ENCODE measurements at places on chromosomes 2 and 18. TPM values are rescaled to one million over a fixed set of nuclear protein-coding genes. Genes with fewer than 3 reads are reported as not detected.

GALM gene
- total RNA-seq: 46.8 TPM

DNA sequence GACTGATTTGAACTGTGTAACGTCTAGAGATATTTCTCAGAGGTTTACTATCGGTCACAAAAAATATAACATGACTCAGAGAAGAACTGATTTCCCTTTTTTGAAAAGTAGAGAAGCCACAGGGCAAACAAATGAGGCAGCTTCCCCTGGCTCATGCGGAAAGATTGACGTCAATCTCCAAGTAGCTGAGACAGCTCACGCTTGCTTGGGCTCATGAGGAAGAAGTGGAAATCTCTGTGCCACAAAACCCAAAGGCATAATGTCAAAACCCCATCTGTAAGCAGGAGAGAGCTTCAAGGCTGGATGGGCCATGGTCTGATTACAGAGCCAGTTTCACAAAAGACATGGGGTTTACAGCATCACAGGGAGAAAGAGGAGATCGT lies 188.1 kb downstream of the ARL4C start:
- DNase-seq: peak; percentile 44

ZNF521 gene
- 1.8 TPM for total RNA-seq

BOD1L2 gene
- not detected for total RNA-seq

GRCh38 chr2:118982039-118982438 lies 40.0 kb downstream of the MARCO start:
- DNase-seq: no peak

DNA sequence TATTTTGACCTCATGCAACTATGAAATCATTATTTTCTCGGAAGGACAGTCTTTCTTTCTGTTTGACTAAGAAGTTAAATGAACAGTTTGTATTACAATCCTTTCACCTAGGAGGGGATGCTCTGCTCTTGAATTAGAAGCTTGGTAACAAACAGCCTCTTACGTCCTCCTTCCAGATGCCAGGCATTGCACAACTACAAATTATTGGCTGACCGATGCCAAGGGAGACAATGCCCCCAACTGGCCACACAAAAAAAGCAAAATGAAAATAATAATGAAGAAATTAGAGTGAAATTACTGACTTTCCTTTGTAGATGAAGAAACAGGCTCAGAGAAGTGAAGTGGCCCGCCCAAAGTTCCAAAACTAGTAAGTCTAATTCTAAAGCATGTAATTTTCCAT lies 177.9 kb downstream of the CYRIA start:
- DNase-seq: no peak

TTC39C gene
- total RNA-seq: 274 TPM

DNA sequence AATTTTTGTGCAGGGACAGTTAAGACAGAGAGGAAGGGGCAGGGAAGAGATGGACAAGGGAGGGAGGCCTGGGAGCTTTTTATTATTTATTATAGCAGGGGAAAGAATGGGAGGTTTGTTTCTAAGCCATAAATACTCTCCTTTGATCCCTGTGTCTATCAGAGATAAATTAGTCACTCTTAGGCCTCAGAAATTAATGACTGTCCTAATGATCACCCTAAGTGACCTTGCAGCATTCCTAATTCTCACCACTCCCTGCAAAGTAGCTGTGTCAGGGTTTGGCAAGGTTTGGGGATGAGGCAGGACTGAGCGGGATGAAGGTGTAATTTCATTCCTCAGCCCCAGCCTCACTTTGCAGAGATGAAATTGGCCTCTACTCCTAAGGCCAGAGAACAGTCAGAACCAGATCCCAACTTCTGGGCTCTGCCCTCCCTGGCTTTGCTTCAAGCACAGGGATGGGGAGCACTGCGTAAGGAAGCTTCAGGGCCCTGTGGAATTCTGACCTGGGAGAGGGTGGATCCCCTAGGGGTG lies 95.0 kb downstream of the TMEM17 start:
- DNase-seq: no peak

DNA sequence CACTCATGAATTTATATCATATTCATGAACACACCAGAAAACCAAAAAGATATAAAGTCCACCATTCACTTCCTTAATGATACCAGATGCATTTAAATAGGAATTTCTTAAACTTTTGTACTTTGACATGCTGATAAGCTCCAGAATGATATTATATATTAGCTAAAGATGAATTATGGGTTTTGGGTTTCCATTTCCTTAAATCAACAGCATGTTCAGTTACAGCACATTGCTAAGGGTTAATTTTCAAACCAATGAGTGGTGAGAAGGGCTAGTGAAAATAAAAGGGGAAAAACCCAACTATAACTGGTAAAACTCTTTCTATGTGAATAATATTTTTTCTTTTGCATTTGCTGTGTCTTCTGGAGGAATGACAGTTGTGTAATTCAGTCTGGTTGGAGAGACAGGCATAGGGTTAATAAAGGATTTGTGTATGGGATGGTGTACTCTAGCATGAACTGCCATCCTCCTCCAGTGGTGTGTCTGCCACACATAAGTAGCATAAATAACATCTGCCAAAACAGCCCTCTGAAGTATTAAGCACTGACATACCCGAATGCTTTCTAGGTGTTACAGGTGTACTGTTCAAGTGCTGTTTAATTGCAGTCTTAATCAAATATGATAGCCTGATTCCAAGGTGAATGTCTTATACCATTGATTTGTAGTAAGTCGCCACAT lies 19.3 kb upstream of the CPS1 start:
- no peak for DNase-seq

GRCh38 chr2:20614201-20615067 lies 36.5 kb downstream of the HS1BP3 start:
- DNase-seq: no peak

- DNase-seq: peak; percentile 46
Observed at GRCh38 chr2:206260188-206261012, 14.1 kb upstream of the ZDBF2 start.

DNA sequence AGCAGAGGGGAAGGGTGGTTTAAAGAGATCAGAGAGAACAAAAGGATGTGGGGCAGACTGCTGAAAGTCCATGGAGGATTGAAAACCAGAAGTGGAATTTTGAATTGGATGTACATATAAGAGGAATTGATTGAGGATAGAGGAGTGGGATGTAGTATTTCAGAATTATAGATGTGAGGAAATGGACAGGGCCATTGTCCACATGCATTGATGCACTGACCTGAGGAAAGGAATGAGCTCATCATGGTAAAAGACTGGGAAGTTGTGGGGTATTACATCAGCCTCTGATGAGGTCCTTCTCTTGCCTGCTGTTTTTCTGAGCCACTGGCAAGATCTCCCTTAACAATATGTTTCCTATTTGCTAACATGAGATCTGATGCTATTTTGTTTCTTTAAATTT lies 365.7 kb upstream of the FANCL start:
- no peak for DNase-seq

GRCh38 chr2:141015341-141016047 lies 1115.3 kb downstream of the LRP1B start:
- DNase-seq: no peak

ATP6V1C2 gene
- total RNA-seq: not detected

DNA sequence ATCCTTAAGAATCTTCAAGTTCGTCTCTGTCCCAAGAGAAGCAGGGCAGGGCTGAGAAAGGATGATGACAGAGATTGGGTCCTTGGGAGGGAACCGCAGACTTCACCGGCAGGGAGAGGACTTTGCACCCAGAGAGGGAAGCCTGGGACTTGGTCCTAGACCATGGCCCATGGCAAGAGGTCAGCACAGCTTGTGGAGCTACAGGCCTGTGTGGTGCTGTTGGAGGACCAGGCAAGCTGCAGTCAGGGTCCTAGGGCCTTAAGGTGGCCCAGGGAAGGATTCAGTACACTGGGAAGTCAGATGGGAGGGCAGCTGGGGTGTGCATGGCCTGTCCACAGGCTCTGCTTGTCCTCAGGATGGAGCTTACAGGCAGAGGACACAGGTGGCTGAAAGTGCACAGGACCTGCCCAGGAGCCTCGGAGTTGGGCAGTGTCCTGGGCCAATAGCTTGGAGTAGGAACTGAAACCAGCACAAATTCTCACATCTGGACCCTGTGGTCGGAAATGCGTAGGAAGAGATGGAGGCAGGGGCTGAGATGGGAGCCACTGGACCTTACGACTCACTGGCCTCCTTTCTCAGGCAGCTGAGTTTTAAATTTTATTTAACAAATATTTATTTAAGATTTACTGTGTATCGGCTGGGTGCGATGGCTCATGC lies 56.4 kb upstream of the TCF7L1 start:
- no peak for DNase-seq

GRCh38 chr2:153536115-153536514 lies 57.6 kb upstream of the RPRM start:
- DNase-seq: no peak

CD8B gene
- total RNA-seq: 0.62 TPM

DNA sequence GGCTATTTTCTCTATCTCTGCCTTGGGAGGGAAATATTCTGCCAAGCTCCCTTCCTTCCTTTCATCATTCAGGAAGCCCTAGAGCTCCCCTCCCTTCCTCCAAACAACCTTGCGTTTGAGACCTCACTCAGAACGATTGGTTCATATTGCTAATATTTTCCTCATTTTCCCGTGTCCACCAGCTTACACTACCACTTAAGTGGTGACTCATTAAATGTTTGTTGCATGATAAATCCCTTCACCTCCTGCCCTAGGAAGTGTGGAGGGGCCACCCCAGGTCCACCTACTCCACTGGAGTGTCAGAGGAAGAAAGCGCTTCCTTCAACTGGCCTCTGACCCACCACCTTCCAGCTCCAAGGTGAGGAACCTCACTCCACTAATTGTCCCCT lies 2.3 kb upstream of the LPIN2 start:
- DNase-seq: no peak

- DNase-seq: no peak
Observed at GRCh38 chr18:45628979-45629958, 14.0 kb downstream of the SLC14A2 start.

- no peak for DNase-seq
Observed at GRCh38 chr2:158359846-158360245, 96.7 kb downstream of the CCDC148 start.

BOLL gene
- not detected for total RNA-seq

GRCh38 chr2:129337076-129337475 lies 642.4 kb upstream of the RAB6C start:
- DNase-seq: no peak

CRIM1 gene
- total RNA-seq: 2.7 TPM

GRCh38 chr2:201411421-201411820 lies 39.8 kb downstream of the TRAK2 start:
- no peak for DNase-seq

- DNase-seq: no peak
Observed at GRCh38 chr2:16318051-16318450, 347.6 kb downstream of the CYRIA start.

POTEI gene
- not detected for total RNA-seq

ALPP gene
- not detected for total RNA-seq

LYG2 gene
- not detected for total RNA-seq

DNA sequence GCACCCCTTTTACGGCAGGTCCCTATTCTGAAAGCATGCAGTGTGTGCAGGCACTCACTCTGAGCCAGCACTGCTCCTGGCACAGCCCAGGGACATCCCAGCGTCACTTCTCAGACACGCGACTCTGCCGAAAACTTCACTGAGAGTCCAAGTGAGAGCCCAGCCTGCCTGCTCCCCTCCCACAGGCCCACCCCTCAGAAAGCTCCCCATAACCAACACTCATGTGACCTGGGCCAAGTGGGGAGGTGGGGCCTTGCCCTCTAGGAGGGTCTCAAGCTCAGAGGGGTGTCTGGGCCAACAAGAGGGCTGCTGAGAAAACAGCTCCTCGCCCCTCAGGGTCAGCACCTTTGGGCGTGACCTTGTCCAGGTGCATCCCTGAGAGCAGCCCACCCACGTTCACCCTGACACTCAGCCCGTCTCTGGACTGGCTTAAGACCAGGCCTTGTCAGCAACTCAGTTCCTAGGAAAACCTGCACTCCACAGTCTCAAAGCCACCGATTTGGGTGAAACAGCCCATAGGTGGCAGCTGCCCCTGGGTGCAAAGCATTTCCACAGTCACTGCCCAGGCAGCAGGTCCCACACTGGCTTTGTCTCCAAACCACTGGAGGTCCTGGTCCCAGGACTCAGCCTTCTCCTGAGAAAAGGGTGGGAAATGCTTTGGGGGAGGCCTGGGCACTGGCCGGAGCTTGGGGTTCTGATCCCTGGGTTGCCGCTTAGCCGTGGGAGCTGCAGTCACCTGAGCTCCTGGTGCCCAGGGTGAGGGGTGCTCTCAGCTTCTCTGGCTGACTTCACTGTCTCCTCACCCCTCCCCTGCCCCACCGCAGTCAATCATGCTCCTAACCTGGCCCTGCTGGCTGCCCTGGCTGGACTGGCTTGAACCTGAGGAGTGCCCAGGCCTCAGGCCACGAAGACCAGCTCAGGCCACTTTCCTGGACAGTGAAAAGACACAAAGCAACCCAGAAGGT lies 209.6 kb downstream of the HDAC4 start:
- DNase-seq: no peak

DNA sequence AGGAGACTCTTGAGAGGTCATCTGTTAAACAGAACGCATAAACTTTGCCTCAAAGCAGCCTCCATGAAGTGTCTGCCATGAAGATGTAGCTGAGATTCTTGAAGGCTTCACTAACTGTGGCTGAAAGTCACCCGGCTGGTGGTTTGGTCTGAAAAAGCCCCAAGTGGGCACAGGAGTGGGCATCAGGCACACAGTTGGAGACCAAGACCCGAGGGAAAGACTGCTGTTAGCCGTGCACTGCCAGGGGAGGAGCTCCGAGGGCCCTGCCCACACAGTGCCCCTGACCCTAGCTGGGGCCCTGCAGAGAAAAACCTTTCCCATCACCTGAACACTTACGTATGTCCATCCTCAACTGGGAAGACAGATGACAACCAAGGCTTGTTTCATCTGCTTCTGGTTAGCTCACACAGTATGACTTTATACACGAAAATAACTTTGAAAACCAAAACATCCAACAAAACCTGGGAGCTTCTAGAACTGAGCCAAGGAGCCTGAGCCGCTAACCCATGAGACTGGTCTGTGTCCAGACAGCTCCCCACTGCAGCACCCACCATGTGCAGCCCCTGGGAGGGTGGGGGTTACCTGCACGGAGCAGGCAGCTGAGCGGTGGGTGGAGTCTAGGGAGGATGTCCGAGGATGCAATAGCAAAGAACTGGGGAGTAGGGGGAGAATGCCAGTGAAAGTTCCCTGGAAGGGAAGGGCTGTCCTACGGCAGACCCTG lies 15.4 kb downstream of the HJURP start:
- no peak for DNase-seq

- DNase-seq: no peak
Observed at GRCh38 chr2:161419638-161420190, 3.6 kb downstream of the TBR1 start.

- no peak for DNase-seq
Observed at GRCh38 chr18:26438980-26439379, 109.4 kb downstream of the KCTD1 start.

TM4SF20 gene
- total RNA-seq: not detected

CCDC74B gene
- total RNA-seq: not detected

SATB2 gene
- total RNA-seq: not detected

ZNF396 gene
- not detected for total RNA-seq

HOXD13 gene
- not detected for total RNA-seq

GRCh38 chr2:168939918-168940317 lies 38.8 kb downstream of the G6PC2 start:
- DNase-seq: peak; percentile 6

GRCh38 chr2:227033471-227034148 lies 130.4 kb downstream of the COL4A4 start:
- DNase-seq: no peak

- DNase-seq: no peak
Observed at GRCh38 chr2:37080266-37080665, 3.9 kb downstream of the HEATR5B start.

UGT1A10 gene
- not detected for total RNA-seq

GRCh38 chr2:100038011-100038410 lies 104.4 kb downstream of the AFF3 start:
- DNase-seq: no peak

EPB41L3 gene
- 0.52 TPM for total RNA-seq

B3GNT2 gene
- 61.5 TPM for total RNA-seq

DES gene
- not detected for total RNA-seq

Data from CD4-positive, CD25-positive, alpha-beta regulatory T cell (primary cell).